ENCODE measurements at places on chromosomes 7 and 10.

- DNase-seq: no peak
Measured at GRCh38 chr7:69800495-69800894, 202.2 kb downstream of the AUTS2 start.

GRCh38 chr10:52252307-52252706, 61.8 kb upstream of the DKK1 start:
- no peak for DNase-seq

DNA sequence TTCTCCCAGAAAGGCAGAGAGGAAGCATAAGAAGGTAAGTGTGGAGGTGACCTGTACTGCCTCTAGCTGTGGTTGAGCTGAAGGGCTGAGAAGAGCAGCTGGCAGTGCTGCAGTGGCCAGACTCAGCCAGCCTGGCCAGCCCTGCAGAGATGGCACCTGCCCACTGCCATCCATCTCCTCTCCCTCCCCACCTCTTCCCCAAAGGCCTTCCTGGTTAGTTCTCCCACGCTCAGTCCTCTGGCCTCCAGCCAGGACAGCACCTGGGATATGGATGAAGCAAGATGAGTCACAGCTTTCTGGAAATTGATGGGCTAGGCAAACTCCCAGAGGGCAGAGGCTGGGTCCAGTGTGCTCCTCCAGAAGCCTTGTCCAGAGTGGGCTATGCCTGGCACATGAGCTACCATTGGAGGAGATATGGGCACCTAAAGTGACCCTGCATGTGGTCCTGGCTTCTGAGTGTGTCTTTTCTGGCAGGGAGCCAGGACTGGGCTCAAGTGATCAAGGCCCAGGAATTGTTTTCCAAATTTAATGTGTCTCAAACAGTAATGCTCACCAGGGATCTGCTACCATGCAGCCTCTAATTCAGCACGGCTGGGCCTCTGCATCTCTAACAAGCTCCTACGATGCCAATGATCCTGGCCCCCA, 81.0 kb upstream of the CACUL1 start:
- no peak for DNase-seq

- DNase-seq: no peak
Measured at GRCh38 chr7:79702116-79702515, 248.6 kb upstream of the MAGI2 start.

- DNase-seq: no peak
Measured at GRCh38 chr7:123535517-123535916, 1.1 kb upstream of the IQUB start.

DNA sequence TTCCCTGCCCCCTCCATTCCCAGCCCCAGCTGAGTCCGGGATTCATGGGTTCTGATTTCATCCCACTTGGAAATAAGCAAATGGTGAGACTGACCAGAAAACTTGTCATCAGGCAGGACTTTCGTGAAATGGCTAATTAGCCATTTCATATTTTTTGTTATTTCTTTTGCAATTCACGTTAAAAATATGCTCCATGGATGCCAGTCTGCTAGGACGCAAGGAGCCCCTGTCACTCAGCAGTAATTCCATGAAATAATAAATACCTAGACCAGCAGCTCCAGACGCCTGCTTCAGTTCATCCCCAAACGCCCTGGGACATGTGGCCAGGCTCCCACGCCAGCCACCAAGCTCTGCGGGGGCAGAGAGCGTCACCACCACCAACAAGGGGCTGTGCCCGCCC, 111.0 kb downstream of the TRIL start:
- DNase-seq: no peak

GRCh38 chr10:23171232-23171876, 20.8 kb upstream of the PTF1A start:
- DNase-seq: no peak

DNA sequence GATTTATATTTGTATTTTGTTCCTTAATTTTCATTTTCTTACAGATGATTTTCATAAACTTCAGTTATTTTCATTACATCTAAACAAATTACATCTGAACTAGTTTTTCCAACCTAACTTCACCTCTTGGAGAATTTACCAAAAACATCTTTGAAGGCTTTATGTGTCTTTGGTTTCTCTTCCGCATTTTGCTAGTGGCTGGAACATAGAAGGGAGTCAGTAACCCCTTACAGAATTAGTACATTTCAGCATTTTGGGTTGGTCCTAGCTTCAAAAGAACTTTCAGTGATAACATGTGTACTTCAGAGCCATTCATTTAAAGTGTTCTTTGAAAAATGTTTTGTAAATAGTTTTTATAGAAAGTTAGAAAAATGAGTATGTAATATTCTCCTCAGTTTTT, 169.8 kb upstream of the MTPN start:
- no peak for DNase-seq

DNA sequence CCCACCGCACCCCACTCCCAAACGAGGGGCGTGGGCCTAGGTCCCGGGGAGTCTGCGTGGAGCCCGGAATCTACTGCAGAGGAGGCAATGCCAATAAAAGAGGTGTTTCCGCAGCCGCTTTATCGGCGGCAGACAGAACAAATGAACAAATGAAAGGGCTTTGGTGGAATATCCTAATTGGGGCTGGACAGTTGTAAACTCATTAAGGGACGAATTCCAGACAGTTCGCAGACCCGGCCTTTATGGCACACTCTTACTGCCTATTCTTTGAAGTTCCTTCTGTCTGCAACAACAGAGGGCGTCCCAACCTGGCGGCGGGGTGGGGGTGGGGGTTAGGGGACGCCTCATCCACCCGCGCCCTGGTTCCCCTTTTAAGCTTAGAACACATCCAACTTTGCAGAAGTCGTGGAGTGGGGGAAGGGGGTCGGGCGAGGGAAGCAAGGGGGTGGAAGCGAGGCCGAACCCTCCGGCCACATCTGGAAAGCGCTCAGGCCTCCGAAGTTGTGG, 4.1 kb downstream of the HOXA9 start:
- no peak for DNase-seq

DNA sequence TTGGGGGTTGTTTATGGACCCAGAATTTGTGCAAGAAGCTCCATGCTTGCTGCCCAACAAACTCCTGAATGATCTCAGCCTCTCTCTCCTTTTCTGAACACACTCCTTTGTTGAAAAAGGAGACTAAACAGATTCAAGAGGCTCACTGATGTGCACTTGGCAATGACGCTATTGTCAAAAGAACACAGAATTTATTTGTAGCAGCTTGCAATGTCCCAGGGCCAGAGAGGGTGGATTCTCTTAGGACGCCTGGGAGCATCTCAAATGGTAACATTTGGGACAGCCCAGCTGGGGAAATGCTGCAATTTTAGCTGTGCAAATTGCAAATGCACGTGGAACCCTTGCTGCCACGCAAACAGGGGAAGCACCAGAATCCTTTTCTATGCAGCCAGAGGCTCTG, 79.9 kb downstream of the GPR26 start:
- DNase-seq: no peak

GRCh38 chr10:91891125-91892001, 17.9 kb downstream of the FGFBP3 start:
- no peak for DNase-seq

GRCh38 chr7:129493555-129493954, 8.8 kb upstream of the SMKR1 start:
- no peak for DNase-seq

GRCh38 chr10:74335501-74335900, 184.5 kb downstream of the ADK start:
- DNase-seq: no peak

GRCh38 chr10:120314442-120314841, 142.6 kb upstream of the PLPP4 start:
- no peak for DNase-seq

DNA sequence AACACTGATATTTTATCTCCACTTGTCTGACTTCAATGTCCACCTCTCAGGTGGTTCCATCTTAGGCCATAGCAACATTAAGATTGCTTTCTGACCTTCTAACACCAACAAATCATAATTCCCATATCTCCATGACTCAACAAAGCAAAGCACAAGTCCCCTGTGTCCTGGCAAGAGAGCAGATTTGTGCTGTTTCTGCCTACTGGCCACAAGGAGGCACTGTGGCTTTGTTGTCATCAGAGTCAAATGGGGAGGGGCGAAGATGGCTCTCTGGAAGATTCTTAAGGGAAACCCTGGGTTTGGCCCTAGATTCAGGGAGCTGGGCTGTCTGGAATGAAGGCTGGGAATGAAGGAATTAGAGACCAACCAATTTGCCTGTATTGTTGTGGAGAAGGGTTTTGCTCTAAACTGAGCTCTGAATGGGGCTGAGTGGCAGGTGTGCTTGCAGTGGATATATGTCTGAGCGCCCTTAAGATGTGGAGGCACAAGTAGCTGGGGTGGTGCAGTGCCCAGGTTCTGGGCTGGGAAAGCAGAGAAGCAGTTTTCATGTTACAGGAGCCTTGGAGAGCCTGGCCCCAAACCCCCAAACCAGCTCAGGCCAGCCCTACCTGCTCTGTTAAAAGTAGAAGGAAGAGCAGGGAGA, 154.8 kb upstream of the PRSS58 start:
- DNase-seq: peak; percentile 14

DNA sequence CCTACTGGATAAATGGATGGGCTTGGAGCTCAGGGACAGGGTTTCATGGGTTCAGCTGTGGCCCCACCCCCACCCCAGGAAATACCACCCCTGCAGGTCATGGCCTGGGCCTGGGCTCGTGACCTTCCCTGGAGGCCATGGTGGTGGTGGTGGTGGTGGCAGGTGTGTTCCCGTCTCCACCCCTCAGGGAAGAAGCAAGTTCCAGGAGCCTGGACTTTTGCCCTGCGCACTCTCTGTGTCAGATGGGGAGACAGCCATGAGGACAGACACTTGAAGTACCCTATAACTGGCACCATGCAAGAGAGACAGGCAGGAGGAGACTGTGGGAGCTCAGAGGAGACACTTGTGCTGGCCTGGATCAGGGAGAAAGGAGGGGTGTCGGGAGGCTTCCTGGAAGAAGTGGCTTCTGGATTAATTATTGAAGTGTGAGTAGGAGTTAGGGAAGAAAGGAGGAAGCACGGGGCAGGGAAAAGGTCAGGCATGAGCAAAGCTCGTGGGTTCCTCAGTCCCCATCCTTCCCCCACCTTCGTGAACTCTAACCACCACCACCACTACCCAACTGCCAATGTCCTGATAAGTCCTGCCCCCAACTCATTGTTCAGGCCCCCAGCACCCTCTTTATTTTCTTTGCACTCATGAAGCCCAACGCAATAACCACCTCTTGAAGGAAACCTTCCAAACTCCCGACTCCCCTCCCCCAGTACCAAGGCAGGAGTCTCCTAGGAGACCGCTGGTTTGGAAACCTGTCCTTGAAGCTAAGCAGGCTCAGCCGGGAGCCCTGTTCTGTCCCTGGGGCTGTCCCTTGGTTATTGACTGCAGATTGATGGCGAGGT, 8.9 kb downstream of the SH2B2 start:
- DNase-seq: no peak

DNA sequence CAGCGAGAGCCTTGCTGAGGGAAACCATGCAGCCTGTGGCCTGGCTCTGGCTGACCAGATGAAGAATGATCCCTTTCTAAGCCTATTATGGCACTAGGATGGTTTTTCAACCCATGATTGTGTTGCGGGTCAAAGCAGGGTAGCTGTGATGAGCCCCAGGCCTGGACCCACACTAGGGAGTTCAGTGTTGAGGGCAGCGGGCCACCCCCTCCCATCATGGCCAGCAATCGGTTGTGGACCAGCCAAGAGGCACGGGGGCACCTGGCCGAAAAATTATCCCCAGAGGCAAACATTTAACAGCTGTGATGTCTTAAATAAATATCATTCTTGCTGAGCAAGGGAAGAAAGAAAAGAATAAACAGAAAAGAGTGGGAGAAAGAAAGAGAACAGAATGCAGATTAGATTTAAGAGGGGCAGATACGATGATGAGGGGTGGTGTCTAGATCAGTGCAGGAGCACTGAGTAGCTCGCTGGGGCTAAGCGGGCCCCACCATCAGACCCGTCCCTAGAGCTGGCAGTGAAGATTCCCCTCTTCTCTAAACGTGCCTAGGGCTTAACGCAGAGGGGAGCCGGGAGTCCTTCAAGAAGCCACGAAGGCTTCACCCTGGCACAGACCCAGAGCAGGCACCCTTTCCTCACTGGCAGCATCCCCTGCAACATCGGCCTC, 82.7 kb downstream of the SLC37A3 start:
- no peak for DNase-seq

- no peak for DNase-seq
Measured at GRCh38 chr7:64515781-64516180, 47.1 kb downstream of the ZNF680 start.

GRCh38 chr7:138091032-138091431, 14.8 kb downstream of the AKR1D1 start:
- no peak for DNase-seq

DNA sequence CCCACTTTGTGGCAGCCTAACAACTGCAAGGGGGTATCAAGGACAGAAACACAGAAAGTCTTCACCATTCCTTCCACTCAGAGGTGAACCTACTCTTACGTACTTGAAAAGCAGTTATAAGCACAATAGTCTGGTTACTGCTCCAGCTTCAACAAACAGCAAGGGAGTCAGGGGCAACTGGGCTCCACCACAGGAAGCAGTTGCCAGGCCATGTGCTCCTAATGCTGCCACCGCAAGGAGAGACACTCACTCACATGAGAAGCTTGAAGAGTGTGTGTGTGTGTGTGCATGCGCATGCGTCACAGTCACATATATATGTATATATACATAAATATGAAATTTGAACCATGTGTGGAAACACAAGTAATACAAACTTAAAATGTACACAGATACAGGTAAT, 65.5 kb downstream of the GRB10 start:
- DNase-seq: no peak

DNA sequence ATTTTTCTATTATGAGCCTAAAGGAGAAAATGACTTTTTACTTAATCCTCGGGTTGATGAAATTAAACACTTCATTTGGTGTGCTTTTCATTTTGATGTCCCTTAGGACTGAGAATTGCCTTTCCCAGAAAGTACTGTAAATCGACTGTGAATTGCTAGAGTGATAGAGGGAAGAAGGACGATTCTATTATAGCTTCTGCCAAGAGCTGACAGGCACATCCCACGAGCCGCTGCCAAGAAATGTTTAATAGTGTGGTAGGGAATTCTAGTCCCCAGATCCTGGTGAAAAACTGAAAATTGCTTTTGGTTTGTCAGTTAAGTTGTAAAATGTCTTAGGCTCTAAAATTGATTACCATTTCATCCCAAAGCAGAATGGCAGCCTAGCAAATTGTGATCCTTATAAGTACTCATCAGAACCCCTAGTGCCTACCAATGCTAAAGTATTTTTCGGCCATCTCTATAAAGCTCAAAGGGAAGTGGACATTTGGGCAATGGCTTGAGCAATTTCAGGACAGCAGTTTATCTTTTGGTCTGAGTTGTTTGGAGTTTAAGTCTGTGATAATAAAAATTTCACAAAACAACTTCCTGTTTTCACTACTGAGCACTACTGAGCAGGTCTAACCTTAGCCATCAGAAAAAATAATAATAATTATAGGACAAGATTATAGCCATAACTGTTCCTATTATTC, 44.6 kb upstream of the HYCC1 start:
- DNase-seq: no peak

GRCh38 chr10:100742076-100742771, 3.2 kb upstream of the PAX2 start:
- DNase-seq: no peak

DNA sequence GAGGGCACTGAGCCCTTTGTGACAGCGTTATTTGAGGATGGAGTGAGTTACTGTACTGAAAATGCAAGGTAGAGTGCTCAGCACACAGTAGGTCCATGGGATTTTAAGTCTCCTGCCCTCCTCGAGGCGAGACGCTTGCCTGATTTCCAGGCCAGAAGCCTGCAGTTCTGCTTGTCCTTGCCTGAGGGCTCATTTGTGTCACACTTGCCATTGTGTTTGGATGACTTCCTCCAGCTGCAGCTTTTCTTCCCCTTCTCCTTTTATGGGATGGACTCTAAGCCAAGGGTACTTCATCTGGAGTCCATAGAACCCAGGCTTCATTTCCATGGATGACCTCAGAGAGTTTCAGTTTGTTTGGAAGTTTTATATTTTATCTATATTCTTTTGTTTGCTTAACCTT, 304.2 kb upstream of the BMPER start:
- DNase-seq: no peak

- DNase-seq: no peak
Measured at GRCh38 chr7:39845006-39845405, 105.0 kb upstream of the CDK13 start.

Data from stimulated activated CD4-positive, alpha-beta T cell treated with anti-CD3 and anti-CD28 coated beads, Interleukin-12 subunit alpha, Interleukin-12 subunit beta, amount 100 ng/mL, for 4 hours (primary cell).